ENCODE measurements at places on chromosomes 4 and X. TPM values are rescaled to one million over a fixed set of nuclear protein-coding genes. Genes with fewer than 3 reads are reported as not detected.

DNA sequence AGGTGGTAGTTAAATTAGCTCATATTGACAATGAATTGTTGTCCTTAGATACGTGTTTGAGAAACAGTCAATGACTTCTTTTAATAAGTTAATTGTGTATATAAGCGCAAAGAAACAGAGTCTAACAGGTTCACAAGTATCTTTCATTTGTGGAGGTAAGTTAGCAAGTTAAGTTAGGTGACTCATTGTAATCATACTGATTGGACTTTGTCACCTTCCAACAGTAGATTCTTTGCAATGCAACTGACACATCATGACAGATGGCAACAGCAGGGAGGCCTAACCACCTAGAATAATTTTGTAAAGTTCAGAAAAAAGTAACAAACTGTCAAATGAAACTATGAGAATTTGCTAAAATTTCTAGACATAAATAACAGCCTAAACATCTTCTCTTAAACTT lies 207.6 kb upstream of the PITX2 start:
- DNase-seq = no peak

GRCh38 chrX:40209951-40210617 lies 112.3 kb upstream of the BCOR start:
- peak; percentile 37 for DNase-seq

Gene SHOX
- not detected for total RNA-seq

DNA sequence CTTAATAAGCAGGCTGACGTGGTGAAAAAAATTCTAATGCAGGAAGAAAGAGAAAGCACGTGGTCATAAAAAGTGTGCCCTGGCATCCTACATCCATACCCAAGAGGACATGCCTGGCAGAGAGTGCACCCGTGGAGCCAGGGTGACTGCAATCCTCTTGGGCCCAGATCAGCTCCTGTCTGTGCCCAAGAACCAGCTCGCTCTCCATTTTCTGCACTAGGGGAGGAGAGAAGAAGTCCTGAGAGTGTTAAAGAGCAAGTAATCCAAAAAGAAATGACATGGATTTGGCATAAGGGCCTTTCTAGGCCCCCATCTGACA lies 483.1 kb downstream of the BCOR start:
- DNase-seq = no peak

DNA sequence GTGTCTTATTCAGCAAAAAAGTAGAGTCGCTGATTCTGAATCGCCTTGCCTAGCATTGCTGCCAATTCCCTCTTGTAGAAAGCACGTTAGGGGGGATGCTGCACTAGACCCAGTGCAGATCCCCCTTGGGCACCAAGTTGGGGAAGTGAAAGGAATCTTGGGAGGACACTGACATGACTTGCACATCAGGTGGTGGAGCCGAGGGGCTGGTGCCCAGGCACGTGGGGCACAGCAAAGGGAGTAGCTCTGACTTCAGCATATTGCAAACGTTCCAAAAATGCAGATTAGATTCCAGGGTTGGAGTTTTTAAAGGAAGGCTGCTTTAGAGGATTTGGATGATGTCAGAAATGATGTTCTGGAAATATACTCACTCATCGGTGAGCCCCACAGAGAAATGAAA lies 47.4 kb upstream of the GPM6B start:
- no peak for DNase-seq

DNA sequence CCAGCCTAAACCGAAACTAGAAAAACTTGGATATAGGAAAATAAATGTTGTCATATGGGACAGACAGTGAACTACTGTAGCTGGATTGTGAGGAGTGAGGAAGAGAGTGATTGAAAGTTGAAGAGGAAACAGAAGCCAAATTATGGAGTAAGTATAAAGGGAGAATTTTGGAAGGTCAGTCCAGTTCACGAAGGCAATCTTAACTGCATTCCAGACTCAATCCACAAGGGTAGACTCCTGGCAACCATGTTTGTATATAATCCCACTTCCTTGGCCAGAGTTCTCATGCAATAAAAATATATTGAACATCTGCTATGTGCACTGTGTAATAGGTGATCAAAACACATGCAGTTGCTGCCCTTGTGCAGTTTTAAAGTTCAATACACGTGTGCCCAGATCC lies 58.6 kb upstream of the CAMK2D start:
- no peak for DNase-seq

- no peak for DNase-seq
Observed at GRCh38 chr4:172104539-172104938, 291.3 kb downstream of the GALNTL6 start.

- no peak for DNase-seq
Observed at GRCh38 chr4:105387466-105387865, 86.4 kb downstream of the PPA2 start.

GRCh38 chrX:153411988-153412574 lies 809 bp downstream of the ZFP92 start:
- DNase-seq = no peak

DNA sequence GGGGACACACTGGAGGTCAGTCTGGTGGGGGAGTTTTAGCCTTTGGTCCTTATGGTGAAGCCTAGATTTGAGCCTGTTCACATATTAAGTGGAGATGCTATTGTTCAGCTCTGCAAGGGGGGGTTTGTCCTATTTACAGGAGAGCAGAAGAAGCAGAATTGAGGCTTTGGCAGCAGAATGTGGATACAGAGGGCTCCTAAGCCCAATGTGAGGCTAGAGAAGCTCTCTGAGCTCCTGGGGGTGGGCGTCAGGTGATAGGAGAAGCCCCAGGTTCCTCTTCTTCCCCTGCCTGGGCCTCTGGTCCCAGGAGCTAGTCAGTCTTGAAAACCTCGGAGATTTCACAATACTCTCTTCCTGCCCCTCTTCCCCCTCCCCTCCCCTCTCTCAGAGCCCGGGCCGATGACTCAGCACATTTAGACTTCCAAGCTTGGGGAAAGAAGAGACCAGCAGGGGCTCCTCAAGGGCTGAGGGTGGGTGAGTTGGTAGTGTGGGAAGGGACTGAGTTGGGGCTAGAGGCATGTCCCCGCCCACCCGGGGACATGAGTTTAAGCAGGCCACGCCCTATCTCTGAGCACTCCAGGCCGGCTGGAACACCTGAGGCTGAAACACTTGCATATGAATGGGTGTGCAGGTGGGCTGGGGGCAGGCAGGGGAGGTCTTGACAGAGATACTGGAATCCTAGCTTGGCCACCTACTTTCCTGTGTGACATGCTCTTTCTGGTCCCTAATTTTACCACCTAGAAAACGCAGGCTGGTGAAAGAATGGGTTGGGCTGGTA lies 3.4 kb downstream of the TFE3 start:
- DNase-seq = peak; percentile 90

Gene F8A1
- 13.2 TPM for total RNA-seq

Gene NRK
- not detected for total RNA-seq

DNA sequence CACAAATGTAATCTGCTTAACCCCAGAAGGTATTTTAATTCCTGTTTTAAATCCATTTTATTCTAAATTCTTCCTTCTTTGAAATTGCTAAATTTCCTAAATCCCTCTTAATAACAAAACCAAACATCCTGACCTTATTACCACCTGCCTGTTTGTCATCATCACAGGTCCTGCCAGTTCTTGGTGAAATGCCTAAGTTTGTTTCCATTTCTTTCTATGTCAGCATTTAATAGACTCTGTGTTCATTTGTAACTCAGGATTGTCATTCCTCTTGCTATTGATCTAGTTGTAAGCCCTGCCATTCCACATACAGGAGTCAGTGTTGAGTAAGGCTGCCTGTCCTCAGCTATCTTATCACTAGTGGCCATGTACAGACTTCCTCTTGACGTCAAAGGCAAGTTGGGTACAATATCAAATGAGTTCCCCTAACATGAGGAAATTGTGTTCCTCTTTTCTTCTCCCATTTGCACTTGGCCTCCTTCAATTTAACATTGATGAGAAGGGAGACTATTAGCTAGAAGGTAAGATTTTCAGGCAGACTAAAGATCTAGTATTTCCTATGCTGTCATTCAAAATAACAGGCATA lies 440.1 kb downstream of the AFF2 start:
- no peak for DNase-seq

Gene HMX1
- not detected for total RNA-seq

DNA sequence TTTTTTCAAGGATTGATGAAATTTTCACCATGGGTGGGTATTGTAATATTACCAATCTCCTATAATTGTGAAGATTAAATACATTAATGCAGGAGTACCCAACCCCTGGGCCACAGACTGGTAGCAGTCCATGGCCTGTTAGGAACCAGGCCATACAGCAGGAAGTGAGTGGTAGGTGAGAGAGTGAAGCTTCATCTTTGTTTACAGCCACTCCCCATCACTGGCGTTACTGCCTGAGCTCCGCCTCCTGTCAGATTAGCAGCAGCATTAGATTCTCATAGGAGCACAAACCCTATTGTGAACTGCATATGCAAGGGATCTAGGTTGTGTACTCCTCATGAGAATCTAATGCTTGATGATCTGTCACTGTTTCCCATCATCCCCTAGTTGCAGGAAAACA lies 15.1 kb downstream of the RAPGEF2 start:
- no peak for DNase-seq

- DNase-seq = no peak
Observed at GRCh38 chr4:111136438-111136837, 513.6 kb upstream of the PITX2 start.

- peak; percentile 2 for DNase-seq
Observed at GRCh38 chr4:167541286-167541685, 307.0 kb upstream of the SPOCK3 start.

- DNase-seq = no peak
Observed at GRCh38 chr4:158870626-158871334, 102.0 kb downstream of the FNIP2 start.

Gene HSFX1
- total RNA-seq = 0.19 TPM

- DNase-seq = no peak
Observed at GRCh38 chr4:5989236-5990225, 28.7 kb downstream of the C4orf50 start.

Gene DCAF4L1
- total RNA-seq = not detected

DNA sequence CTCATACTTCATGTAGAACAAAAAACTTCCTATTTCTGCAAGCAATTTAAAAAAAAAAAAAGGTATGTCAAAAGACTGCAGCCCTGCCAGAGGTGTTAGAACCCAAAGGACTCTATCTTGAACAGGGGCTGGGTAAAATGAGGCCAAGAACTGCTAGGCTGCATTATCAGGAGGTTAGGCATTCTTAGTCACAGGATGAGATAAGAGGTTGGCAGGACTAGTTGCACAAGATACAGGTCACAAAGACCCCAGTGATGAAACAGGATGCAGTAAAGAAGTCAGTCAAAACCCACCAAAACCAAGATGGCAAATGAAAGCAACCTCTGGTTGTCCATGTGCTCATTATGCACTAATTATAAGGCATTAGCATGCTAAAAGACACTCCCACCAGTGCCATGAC lies 104.1 kb downstream of the ANOS1 start:
- no peak for DNase-seq

GRCh38 chr4:20109391-20109790 lies 142.3 kb upstream of the SLIT2 start:
- DNase-seq = no peak

Gene RAB9B
- 3.3 TPM for total RNA-seq

Gene OTC
- total RNA-seq = not detected

Gene THAP9
- 4.6 TPM for total RNA-seq

GRCh38 chr4:4919927-4920326 lies 60.5 kb downstream of the MSX1 start:
- DNase-seq = peak; percentile 4

- DNase-seq = no peak
Observed at GRCh38 chr4:8000721-8001491, 61.2 kb upstream of the AFAP1 start.

DNA sequence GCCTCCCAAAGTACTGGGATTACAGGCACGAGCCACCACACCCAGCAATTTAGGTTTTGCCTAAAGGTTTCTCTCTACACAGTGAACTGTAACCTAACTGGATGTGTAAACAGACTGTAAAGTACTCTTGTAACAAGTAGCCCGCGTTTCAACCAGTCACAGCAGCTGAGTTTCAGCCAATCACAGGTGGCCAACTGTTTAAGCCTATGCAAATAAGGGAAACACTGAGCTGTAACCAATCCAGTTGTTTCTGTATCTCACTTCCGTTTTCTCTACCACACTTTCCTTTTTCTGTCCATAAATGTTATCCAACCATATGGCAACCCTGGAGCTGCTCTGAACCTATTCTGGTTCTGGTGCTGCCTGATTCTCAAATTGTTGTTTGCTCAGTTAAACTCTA lies 59.9 kb downstream of the DIPK2B start:
- no peak for DNase-seq

DNA sequence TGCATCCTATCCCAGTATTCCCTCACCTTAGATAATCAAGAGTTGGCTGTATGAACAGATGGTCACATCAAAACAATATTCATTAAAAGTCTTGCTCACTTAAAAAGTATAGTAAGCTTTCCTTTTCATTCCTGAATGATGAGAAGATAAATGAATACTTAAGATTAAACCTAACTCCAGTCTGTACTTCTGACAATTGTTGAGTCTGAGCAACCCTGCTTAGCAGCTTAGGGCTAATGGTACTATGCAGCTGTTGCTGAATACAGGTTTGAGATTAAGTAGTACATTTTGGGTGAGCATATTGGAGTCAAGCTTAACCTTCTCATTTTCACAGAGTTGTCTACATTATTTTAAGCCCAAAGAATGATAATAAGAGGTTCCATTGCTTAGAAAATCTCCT lies 121.7 kb upstream of the ETNPPL start:
- no peak for DNase-seq

Gene PPP1R2C
- not detected for total RNA-seq

Gene TCEAL4
- 63.3 TPM for total RNA-seq

GRCh38 chr4:165464376-165464775 lies 85.6 kb downstream of the CPE start:
- DNase-seq = no peak

Gene CXCL13
- not detected for total RNA-seq

DNA sequence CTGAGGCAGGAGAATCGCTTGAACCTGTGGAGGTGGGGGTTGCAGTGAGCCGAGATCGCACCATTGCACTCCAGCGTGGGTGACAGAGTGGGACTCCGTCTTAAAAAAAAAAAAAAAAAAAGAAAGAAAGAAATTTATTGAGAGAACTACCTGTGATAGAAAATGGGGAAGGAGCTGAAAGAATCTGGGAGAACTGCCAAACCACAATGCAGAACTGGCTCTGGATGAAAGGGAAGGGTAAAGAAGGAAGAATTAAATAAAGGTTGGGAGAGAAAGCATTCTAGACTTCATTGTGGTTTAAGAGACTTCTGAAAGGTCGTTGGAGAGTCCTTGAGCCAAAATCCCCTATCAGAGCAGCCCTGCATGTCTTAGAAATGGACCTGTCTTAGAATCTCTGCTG lies 567.9 kb upstream of the HTR2C start:
- no peak for DNase-seq

Gene GPRASP1
- total RNA-seq = 0.29 TPM
